ENCODE measurements at places on chromosomes 16 and 17.

- DNase-seq: peak; percentile 46
These were observed 615 bp downstream of the PHKG2 start for GRCh38 chr16:30748634-30749445.

DNA sequence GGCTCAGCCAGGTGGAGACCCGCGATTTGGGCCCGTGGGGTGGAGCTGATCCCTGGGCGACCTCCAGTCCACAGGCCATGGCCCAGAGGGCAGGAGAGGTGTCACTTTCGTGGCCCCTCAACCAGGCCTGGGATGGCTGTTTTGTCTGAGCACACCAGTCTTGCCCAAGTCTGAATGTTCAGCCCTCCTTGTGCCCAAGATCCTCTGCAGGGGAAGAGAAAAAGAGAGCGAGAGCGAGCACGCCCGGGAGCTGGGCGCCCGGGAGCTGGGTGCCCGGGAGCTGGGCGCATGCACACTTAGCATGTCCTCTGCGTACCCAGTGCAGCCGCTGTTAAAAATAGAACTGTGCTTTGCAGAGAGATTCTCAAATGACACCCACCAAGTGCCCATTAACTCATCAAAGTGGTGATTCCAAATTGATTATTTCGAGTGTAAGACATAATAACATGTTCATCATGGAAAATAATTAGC, 403.3 kb upstream of the TNRC6C start:
- no peak for DNase-seq

DNA sequence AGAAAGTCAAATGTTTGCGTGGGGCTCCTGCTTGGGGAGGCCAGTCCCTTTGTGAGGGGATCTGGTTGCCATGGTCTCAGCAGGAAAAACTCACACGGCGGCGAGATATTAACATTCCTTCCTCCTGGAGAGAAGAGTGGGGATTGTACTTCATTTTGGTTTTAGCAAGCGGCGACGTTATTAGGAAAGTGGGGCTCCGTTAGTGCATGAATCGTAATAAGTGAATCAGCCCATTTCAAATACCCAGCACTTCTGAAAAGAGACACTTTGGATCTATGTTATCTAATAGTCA, 41.6 kb upstream of the METRNL start:
- no peak for DNase-seq

DNA sequence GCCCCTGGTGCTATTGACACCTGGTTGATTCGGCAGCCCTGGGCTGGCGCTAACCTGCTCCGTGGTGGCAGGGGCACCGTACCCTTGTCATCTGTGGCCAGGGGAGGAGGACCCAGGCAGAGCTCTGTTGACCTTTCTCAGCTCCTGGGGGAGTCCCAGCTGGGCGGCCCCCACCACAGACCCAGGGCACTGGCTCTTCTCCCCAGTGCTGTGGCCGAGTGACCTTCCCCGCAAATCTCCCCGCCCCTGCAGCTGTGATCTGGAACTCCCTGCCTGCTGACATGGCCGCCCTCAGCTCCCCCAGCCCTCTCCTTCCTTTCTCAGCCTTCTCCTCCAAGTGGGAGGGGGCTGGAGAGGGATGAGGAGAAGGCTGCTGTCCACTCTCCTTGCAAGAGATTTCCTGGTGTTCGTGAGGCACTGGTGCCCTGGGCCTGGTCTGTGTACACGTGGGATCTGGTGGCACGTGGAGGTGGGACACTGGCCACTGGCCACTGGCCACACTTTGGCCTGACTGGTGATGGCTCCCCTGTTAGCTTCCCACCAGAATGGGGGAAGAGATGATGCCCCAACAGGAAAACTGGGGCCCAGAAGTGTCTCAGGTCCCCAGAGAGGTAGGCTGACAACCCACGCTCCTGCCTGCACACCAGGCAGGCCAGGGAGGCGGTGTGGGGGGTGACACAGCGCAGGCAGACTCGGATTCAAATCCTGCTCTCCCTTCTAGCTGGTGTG, 8.2 kb downstream of the FMNL1 start:
- peak; percentile 72 for DNase-seq

DNA sequence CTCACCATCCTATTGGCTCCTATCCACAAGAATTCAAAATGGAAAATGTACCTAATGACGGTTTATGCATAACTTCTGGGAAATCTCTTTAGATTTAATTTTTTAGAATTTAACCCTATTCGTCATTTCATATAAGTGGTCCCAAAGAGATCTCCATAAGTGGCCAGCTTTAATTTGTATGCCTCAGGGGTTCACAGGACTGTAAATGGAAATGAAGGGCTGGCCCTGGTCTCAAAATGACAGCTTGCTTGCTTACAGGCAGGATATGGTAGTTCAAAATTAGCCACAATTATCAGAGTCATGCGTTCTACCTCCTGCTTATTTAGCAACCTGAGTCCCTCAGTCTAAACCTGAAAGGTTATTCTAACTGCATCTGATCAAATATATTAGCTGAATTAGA, 6.6 kb upstream of the NACA2 start:
- no peak for DNase-seq

GRCh38 chr17:58643147-58643546, 48.7 kb downstream of the TEX14 start:
- no peak for DNase-seq

GRCh38 chr16:10338426-10338825, 47.4 kb upstream of the ATF7IP2 start:
- DNase-seq: no peak

DNA sequence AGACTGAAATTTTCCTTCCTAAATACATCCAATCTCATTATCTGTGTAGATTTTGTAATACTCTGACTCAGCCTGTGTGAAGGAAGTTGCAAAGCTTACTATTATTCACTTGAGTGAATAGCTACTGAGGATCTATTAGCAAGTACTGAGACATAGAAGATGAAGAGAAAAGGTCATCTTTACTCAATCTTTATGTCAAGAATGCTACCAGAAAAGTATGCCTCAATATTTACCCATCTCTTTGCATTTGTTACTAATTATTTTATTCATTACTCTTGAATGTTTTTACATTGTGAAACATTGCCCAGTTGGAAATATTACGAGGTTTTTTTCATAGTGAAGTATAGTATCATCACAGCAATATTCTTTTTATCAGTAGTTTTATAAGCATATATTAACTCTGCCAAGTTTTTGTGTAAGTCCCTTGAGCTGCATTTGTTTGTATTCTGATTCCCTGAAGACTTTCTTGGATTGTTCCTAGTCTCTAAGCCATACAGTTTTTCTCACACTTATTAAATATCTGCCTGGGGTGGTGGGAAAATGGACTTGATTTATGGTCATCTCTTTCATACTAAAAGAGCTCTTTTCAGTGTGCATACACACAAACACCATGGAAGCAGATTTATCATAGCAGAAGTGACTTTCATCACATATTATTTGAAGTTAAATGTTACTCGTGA, 110.4 kb downstream of the MRTFB start:
- no peak for DNase-seq

DNA sequence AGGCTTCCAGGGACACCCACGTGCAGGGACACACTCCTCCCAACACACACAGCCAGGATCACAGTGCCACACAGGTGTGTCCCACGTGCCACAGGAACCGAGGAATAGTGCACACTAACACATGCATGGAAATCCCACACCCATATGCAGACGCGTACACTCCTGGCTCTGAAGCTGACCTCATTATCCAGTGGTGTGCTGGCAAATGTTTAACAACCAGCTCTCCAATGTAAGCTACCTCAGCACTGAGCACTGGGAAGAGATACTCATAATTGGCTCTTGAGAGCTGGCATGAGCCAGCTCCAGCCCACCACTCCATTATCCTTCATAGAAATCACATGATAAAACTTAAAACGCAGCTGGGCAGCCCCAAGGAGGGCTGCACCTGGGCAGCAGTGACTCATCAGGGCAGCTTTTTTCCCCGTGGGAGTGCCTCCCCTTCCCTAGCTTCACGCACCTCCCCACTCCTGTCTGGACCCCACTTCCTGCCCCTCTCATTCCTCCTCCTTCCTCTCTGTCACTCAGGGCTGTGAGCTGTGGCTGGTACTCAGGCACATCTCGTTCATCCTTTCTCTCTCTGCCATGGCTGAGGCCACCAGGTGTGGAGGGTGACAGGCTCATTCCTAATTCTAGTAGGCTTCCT, 14.9 kb upstream of the TBX21 start:
- peak; percentile 63 for DNase-seq

GRCh38 chr16:534856-535445, 7.4 kb downstream of the CAPN15 start:
- no peak for DNase-seq

GRCh38 chr16:80554033-80554432, 13.2 kb downstream of the DYNLRB2 start:
- no peak for DNase-seq

DNA sequence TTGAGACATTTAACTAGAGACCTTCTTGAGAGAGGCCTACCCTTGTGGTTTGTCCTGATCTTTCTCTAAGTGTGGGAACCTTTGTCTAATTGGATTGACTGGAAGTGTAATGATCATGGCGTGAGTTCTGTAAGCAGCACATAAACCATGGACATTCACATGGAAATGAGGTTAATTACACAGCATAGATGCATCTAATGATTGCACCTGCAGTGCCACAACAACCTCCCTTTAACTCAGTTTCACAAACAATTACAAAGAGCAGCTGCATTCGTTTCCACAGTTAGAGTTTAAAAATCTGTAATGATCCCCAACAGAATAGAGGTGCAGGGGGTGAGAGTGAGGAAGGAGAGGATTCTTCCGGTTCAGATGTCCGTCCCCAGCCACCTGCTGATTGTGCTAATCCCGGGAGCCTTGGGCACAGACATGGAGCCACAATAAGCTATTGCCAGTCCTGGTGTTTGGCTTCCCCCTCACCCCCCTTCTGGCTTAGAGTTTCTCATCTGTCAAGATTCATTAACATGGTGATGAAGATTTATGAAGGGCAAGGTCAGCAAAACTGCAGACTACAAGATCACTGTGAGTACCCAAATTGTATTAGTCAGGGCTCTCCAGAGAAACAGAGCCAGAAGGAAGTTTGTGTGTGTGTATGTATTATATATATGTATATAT, 659.2 kb upstream of the SOX9 start:
- DNase-seq: no peak

DNA sequence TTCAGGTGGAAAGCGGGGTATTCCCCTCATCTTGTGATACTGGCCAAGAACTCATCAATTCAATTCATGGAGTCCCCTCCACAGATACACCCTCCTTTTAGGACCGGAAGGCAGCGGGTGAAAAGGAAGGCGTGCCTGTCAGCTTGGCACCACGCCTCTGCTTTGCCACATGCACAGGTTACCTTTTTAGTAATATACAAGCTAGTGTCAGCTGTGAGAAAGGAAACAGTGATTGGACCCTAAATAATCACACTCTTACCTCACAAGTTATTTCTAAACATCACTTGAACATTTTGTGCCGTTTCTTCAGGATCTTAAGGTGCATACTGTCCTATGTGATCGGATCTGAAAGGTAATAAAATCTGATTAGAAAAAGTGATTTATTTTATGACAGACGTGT, 15.7 kb downstream of the ZDHHC7 start:
- DNase-seq: peak; percentile 61

DNA sequence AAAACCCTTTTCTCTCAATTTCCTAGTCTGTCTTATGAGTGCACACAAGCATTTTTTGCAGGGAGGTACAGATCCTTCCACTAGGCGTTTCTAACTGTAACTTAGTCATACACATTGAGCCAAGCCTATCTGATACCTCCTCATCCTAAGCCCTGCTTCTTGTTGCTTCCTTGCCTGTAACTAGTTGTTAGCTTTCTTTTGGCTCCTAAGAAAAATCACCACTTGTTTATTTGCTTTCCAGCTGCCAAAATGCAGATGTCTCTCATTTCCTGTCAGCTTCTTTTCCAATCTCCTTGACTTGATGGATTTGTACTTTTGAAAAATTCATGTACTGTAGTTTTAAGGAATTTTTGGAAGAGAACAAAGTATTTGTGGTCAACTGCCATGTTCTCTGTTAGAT, 73.7 kb downstream of the TNRC6C start:
- no peak for DNase-seq

GRCh38 chr17:81523402-81524038, 4.7 kb upstream of the FSCN2 start:
- DNase-seq: no peak

DNA sequence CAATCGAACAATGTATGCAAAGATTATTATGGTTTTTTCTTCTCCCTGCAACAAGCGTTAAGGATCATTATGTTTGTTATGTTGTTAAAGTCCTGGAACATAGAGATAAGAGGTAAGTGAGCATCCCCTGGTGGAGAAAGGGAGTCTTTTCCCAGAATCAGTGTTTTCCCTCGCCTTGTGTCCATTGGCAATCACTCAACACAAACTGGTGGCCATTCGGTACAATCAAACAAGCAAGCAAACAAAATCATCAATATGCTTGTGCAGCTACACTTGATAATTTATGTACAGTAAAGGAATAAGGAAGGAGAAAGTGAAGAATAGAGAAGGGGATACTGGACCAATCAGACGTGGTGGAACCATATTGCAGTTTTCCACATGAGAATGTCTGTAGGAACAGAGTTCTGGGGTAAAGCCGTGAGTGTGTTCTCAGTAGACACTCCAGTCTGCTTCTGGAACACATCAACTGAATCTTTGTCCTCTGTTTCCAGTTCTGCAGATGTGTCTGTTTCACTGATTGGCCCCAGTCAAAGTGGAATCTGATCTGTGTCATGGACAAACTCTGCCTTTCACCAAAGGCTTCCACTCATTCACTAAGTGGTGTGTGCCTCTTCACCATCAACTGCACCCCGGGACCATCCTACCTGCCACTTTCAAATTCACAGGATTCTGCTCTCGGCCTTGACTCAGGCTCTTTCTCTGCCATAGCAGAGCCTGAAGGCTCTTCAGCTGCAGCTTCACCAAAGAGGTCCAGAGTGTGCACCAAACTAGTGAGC, 169.5 kb downstream of the AHSP start:
- no peak for DNase-seq

GRCh38 chr17:16281351-16281750, 64.3 kb downstream of the PIGL start:
- DNase-seq: no peak

DNA sequence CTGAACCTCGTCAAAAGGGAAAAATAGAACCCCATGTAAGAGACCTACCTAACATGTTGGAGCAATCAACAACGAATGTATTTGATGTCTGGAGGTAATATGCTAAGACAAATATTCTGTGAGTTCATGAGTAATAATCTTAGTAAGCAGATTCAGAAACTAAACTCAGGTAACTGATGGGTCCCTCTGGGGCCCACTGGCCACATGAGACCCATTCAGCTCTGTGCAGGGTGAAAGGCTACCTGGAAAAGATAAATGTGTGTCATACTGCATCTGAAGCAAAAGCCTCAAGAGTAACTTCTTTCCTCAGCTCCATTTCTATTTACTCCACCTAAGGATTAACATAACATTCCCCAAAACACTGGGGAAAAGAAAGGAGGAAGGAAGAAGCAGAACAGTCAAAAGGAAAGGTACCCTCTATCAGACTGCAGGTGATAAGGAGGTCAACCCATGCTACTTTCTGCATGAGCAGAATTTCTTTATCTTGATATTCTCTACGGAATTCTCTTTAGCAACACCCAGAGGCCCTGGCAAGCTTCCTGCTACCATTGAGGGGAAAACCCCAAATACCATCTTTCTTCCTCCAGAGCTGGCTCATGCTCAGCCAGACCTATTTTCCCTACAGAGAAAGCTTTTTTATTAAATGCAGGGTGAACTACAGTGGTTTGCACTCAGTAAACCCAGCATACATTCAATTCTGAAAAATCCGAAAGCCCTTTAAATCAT, 37.7 kb upstream of the ABCA6 start:
- no peak for DNase-seq
